ENCODE measurements at places on chromosomes 2 and 18. TPM values are rescaled to one million over a fixed set of nuclear protein-coding genes. Genes with fewer than 3 reads are reported as not detected.

DNA sequence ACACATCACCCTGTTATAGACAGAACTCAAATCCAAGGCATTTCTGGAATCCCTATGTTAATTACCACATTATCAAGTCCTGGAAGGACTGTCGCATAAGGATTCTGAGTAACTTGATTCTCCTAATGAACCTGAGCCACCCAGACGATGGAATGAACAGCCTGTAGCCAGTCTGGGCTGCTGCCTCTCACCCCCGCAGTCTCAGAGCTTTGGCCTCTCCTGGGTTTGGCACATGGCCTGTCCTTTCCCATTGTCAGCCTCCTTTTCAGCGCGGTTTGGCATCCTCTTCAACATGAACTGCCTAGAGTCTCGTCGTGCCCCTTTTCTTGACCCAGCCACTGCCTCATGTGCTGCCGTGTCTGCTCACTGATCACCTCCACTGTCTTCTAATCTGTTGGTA lies 147.6 kb downstream of the SLC8A1 start:
- no peak for DNase-seq

DNA sequence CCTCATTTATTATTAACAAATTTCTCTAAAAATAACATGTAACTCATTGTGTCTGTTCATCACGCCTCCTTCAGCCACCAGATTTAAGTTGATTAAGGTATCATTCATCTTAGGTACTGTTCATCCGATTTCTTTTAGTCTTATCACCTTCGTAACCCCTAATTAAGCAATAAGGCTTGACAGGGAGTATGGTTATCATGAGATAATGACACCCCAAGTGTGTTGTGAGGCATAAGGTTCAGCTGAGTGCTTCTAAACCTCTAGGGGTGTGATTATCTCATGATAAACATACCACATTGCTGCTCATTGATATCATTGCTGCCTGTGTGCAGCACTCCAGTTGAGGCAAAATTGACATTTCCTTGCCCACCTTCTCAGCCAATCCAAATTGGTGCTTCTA lies 158.9 kb upstream of the BOD1L2 start:
- no peak for DNase-seq

DNA sequence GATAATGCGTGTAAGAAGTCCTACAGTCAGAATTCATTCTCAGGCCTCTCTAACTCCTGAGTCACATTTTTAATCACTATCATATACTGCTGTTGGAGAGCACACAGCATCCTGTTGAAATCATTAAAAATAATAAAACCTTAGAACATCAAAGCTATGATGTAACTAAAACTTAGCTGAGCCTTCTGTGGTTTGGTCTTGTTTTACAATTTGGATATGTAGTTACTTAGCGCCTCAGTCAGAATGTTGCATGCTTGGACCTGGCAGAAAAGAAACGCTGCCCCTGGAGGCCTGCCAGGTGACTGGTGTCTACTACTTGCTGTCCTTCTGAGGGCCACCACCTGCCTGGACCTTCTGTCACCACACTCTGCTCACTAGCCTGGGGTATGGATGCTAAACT lies 261.1 kb upstream of the RASGRP3 start:
- no peak for DNase-seq

DNA sequence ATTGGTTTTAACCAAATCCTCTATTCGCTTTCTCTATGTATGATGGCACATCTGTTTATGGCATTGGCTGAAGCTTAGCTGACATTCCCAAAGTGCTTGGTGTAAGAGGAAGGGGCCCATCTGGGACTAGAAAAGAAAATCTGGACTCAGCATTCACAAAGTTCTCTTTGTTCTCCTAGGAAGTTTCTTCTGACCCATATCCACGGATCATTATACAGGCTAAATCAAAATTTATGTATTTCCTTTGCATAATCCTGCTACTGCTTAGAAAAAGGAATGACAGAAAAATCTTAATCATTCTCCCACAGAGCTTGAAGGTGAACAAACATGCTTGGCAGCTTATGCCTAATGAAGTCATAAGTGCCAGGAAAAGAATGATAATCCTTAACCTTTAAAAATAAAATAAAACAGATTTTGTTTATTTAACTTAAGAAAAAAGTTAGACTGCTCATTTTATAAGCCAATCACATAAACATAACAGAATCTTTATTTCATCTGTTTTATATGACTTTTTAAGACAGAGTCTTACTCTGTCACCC lies 88.4 kb downstream of the NYAP2 start:
- no peak for DNase-seq

DNA sequence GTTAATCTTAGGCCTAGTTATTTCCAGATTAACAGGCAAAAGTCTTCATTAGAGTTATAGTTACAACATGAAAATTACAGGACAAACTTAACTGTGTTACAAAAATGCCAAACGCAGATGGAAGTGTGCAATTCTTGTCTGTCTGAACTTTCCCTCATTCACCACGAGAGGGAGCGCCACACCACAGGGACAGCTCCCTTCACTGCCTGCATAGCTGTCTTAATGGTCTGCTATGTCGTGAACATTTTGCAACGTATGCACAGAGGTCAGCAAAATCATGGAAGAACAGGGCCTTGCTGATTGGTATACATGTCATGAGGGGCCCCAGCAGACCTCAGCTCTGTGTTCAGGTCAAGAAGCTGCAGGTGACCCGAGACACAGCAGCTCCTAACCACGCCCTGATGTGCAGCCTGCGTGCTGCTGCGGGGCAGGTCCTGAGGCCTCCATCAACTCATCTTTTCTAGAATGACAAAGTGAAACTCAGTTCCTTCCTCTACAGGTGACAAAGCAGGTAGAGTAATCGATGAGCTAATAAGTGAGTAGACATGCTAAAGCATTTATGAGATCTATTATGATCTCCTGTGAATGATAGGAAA lies 78.8 kb upstream of the ATP8B1 start:
- DNase-seq = peak; percentile 32

DNA sequence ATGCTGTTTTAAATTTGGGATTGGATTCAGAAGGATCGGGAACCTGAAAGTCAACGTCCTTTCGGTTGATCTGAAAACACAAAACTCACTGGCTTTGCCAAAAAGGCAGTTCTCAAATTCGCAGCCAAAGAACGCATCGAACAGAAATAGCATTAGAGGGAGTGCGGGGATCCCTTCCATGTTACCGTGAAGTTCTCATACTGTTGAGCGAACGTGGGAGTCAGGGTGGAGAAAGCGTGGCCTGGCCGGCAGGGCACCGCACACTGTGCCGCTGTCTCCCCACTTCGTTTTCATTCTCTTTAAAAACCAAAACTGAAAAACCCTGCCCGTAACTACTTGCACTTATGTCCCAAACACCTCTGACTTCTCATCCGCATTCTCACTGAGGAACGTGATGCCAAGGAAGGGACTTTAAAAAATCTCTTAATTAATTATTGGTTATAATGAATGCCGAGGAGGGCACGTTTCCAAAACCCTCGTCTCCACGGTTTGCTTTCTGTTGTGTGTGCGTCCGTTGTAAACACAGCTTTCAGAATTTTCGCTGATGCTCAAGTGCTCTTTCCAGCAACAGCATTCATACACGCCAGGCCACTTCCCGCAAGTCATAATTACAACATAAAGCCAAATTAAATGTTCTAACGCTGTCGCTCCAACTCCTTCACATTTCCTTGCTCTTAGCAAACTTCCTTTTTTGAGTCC lies 60.9 kb upstream of the TWIST2 start:
- DNase-seq = no peak

GRCh38 chr18:9730786-9731185 lies 22.7 kb downstream of the RAB31 start:
- DNase-seq = no peak

GRCh38 chr2:28280619-28281018 lies 112.0 kb upstream of the FOSL2 start:
- no peak for DNase-seq

DNA sequence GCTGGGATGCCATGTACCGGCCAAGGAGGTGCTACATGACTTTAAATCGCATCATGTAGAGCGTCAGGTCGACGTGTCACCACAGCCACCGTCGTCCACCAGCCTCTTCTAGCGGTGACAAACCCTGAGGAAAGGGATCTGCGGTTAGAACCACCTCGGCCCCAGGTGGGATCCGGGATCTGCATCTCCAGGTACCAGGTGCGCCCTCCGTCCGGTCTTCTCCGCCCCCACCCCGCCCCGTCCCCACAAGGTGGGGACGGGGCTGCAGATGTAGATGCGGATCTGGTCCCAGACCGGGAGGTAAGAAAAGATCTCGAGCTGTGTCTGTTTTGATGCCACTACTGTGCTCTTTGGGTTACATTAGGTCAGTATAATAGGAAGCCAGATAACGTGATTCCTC lies 38.4 kb downstream of the C1D start:
- no peak for DNase-seq

DNA sequence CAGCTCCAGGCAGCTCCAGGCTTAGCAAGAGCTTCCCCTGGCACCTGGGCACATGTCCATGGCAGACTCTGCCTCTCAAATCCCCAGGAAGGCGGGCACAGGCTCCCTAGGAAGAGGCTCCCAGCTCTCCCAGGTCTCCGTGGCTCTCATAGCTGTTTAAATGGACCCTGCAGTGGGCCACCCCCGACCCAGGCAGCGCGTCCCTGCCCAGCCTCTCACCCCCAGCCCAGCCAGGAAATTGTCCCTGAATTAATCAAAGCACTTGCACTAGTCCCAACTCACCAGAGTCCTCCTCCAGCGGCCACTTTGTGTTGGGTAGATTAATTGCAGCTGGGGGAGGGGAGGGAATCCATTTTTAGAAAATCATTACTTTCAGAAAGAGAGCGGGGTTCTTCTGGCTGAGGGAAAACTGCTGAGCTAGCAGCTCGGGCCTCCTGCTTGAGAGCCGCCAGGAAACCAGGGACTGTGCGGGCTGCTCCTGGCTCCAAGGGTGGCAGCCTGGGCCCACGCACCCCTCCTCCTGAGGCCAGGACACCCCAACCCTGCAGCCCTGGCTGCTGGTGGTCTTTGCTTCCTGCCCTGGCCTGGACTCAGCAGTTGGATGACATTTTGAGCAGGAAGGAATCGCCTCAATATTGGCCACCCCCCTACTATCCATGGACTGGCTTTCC lies 36.0 kb downstream of the SMAD7 start:
- no peak for DNase-seq

GRCh38 chr2:187853381-187853791 lies 299.2 kb upstream of the TFPI start:
- DNase-seq = no peak

DNA sequence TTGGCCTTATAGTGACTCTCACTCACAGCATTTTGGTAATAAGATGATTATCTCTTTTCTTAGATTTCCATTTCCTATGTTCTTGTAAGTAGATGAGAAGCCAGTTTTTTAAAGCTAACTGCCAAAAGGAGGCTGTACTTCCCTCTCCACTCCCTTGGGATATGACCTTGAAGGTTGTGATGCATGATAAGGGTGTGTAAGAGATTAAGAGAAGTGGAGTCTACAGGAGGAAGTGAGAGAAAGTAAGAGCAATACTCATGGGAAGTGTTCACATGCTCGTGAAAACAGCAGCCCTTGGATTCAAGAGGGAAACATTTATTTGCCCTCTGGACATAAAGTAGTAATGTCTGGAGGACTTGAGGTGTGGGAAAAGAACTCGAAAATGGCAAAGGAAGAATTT lies 171.5 kb downstream of the EVA1A start:
- DNase-seq = no peak

GRCh38 chr18:49249521-49249920 lies 210.9 kb downstream of the DYM start:
- DNase-seq = no peak

DNA sequence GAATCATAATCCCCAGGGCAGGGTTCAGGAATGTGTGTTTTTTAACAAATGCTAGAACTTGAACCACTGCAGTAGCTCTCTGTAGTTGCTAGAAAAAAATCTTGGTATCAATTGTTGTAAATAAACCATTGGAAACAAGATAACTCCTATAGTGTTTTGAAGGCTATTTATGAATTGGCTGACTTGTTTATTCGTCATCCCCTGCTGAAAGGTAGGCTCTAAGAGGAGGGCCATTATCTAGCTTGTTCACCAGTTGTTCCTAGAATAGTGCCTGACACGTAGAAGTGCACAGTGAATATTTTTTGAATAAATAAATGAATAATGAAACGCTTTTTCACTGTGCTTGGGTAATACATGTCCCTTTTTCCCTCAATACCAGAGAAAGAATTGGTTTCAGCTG lies 211.4 kb downstream of the BABAM2 start:
- DNase-seq = no peak

DNA sequence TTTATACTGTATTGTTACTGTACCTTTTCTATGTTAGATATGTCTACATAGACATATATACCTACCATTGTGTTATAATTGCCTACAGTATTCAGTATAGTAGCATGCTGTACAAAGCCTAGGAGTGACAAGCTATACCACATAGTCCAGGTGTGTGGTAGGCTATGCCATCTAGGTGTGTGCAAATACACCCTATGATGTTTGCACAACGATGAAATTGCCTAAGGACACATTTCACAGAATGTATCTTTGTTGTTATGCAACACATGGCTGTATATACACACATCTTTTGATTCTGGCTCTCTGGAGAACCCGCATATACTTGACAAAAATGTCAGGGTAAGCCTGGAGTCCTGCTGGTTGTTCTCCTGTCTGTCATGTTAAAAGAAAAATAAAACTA lies 85.1 kb downstream of the BCL2L11 start:
- no peak for DNase-seq

GRCh38 chr2:68031542-68032160 lies 31.2 kb downstream of the C1D start:
- DNase-seq = no peak

GRCh38 chr2:230658877-230659652 lies 53.6 kb upstream of the CAB39 start:
- no peak for DNase-seq

DNA sequence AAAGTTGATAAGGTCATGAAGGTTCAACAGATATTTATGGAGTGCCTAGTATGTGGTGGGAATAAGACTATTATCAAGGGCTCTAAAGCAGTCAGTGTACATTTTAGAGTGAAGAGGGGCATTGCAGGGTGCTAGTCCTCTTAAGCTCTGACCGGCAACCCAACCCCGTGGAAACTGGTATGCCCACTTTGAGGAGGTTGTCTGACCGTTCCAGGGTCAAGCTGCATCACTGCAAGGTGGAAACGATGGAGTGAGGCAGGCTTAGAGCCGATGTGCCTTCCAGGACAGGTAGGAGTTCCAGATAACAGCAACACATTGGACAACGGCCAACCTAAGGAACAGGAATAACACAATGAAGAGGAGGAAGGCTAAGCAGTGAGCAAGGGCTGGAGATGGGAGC lies 1.4 kb upstream of the UCN start:
- DNase-seq = no peak

DNA sequence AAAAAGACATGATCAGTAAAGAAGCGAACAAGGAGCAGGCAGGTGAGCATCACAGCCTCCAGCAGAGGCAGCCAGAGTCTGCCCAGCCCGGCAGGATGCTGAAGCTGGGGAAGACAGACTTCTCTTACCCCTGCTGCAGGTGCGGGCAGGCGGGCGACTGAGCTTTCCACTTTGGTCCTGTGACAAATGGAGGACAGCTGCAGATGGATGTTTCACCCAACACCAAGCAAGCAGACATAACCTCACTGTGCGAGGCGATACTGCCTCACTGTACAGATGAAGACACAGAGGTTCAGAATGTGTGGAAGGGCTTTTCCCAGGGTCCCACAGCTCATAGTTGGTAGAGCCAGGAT lies 251.0 kb downstream of the AFF3 start:
- DNase-seq = no peak

GRCh38 chr18:6639305-6639704 lies 90.2 kb upstream of the ARHGAP28 start:
- no peak for DNase-seq

The DTNB gene
- total RNA-seq = 23.0 TPM

The LTBP1 gene
- total RNA-seq = 23.8 TPM

The TSPYL6 gene
- total RNA-seq = not detected

The TEX44 gene
- total RNA-seq = not detected

The TNFRSF11A gene
- 3.8 TPM for total RNA-seq

The ALPI gene
- total RNA-seq = not detected

The TUBA4B gene
- total RNA-seq = 8.9 TPM

The KCNJ3 gene
- not detected for total RNA-seq

The PLEKHH2 gene
- 34.8 TPM for total RNA-seq

All from upper lobe of left lung (tissue), 6 donors.